ENCODE measurements at places on chromosomes 5 and 9.

GRCh38 chr9:107994648-107995047 lies 505.1 kb upstream of the KLF4 start:
- H3K4me3 ChIP-seq = no peak overlapping the region
- H3K27ac ChIP-seq = no peak overlapping the region
- no peak for DNase-seq

- H3K27me3 ChIP-seq = no peaks in the 10 kb centered on the region
- no peak overlapping the region for H3K4me3 ChIP-seq
- no peaks in the 10 kb centered on the region for H3K4me1 ChIP-seq
- DNase-seq = no peak
These were observed 1412.1 kb downstream of the EFNA5 start for GRCh38 chr5:106258591-106259125.

DNA sequence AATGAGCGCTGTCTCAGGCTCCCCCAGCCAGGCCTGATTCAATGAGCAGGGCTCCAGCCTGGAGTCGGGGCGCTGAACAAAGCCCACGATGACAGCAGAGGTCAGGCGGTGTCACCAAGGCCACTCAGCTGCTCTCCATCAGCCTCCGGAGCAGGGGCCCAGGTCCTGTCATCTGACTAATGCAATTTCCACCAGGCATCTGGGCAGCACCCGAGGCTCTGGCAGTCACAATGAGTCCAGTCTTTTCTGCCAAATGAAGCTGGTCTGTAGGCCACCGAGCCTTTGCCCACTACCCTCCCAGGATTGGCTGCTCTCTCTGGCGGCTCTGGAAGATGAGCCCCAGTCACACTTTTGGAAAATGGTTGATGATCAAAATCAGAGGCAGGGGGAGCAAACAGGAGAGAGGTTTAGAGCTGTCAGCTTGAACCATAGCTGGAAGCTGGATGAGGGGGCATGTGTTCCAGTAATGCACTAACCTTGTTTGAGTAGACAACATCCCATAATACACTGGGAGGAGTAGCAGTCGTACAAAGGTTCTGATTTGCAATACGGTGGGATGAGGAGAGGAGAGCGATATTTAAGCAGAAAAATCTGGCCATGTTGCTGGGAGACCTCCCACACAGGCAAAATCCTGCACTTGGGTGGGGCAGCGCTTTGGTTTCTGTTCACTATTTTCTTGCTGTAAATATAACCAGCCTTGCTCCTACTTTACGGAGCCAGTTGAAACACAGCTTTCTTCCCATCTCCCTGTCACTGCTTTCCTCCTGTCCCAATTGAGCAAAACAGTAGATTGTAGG lies 306.4 kb upstream of the PANK3 start:
- H3K27me3 ChIP-seq = no peaks in the 10 kb centered on the region
- H3K4me1 ChIP-seq = no peaks in the 10 kb centered on the region
- H3K36me3 ChIP-seq = no peaks in the 10 kb centered on the region
- H3K27ac ChIP-seq = no peak overlapping the region
- no peak for DNase-seq

GRCh38 chr9:95506678-95507463 lies 9.9 kb downstream of the PTCH1 start:
- peak; percentile 77 for DNase-seq
- H3K27ac ChIP-seq = peak overlapping the region; percentile 87
- peaks cover 12% of the 10 kb centered on the region for H3K4me1 ChIP-seq
- H3K4me3 ChIP-seq = peak overlapping the region; percentile 88

DNA sequence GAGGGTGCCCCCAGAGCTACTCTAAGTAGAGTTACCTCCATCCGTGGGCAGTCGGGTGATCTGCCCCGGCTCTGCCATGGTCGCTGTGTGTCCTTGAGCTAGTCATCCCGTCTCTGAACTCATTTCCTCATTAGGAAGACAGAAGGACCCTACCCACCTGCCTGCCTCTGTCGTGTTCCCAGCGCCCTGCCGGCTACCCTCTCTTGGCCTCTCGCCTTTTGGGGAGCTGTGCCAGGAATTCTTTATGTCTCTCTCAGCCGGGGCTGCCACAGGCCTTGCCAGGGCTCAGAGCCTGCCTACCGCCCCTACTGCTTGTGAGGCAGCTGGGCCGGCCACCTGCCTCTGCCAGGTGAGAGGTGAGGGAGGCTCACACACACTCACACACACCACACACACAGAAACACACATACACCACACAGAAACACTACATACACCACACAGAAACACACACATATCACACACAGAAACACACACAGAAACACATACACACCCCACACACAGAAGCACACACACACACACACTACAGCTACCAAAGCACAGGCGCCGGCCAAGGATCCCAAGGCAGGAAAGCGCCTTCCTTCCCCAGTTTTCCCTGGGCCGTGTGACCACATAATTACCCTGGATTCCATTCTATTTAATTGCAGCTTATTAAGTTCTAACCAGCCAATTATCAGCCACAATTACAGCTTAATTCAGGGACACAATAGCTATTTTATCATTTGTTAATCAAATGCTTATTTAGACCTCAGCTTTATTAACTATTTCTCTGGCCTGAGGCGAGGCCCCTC lies 41.7 kb downstream of the UNC5A start:
- no peak for DNase-seq
- no peak overlapping the region for H3K4me3 ChIP-seq
- peaks cover 2% of the 10 kb centered on the region for H3K27me3 ChIP-seq

DNA sequence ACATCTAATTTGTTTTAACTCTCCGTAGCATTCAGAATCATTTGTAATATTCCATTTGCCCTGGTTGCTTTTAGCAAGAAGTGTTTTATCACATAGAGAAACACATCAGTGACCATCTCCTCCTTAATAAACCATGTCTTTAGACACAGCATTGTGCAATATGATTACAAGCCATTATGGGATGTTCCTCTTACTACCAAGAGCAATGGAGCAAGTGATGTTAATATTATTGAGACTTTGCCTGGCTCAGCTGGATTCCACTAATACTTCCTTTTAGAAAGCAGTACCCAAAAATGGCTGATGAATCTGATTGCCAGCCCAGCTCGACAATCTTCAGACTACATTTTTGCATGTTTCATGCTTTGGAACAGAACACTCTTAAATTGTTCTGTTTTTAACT lies 364.2 kb downstream of the OSTF1 start:
- no peak overlapping the region for H3K4me3 ChIP-seq
- no peaks in the 10 kb centered on the region for H3K27me3 ChIP-seq
- DNase-seq = no peak
- no peak overlapping the region for H3K27ac ChIP-seq

- H3K4me3 ChIP-seq = no peak overlapping the region
- H3K36me3 ChIP-seq = peaks cover 6% of the 10 kb centered on the region
- peaks cover 17% of the 10 kb centered on the region for H3K4me1 ChIP-seq
- peak overlapping the region; percentile 79 for H3K27ac ChIP-seq
- H3K27me3 ChIP-seq = no peaks in the 10 kb centered on the region
These were observed 125.1 kb downstream of the SUSD1 start for GRCh38 chr9:112049811-112050516.

DNA sequence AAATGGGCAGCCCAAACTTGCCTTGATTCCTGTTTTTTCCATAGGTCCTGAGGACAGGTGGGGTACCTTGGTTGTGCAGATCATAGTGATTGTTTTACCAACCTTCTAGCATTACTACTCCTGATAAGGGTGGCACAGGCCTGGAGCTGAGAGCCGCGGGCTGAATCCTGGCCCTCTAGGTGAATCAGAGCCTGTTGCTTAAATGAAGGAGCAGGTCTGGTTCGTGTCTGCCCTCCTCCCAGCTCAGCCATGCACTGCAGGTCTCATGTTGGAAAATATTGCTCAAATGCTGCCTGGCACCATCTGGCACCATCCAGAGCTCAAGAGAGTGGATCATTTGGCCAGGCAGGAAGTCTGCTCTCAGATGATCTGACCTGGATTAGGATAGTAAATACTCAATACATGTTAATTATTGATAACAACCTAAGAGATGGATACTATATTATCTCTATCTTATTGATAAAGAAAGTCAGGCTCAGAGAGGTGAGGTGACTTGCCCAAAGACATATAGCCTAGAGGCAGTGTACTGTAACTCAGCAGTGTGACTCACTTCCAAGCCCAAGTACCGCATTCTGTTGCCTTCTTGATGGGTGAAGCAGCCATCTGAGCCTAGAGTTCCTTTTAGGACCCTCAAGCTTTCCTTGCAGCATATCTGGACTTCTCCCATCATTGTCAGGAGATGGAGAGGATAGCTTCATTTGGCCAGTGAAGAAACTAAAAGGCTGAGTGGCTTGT lies 104.3 kb upstream of the PITX1 start:
- no peaks in the 10 kb centered on the region for H3K36me3 ChIP-seq
- no peak overlapping the region for H3K4me3 ChIP-seq
- peaks cover 5% of the 10 kb centered on the region for H3K4me1 ChIP-seq
- peak; percentile 13 for DNase-seq
- H3K27me3 ChIP-seq = no peaks in the 10 kb centered on the region

GRCh38 chr9:20319241-20319640 lies 303.1 kb downstream of the MLLT3 start:
- H3K27me3 ChIP-seq = no peaks in the 10 kb centered on the region
- H3K36me3 ChIP-seq = no peaks in the 10 kb centered on the region
- H3K4me3 ChIP-seq = no peak overlapping the region
- no peak overlapping the region for H3K27ac ChIP-seq
- peaks cover 4% of the 10 kb centered on the region for H3K4me1 ChIP-seq

DNA sequence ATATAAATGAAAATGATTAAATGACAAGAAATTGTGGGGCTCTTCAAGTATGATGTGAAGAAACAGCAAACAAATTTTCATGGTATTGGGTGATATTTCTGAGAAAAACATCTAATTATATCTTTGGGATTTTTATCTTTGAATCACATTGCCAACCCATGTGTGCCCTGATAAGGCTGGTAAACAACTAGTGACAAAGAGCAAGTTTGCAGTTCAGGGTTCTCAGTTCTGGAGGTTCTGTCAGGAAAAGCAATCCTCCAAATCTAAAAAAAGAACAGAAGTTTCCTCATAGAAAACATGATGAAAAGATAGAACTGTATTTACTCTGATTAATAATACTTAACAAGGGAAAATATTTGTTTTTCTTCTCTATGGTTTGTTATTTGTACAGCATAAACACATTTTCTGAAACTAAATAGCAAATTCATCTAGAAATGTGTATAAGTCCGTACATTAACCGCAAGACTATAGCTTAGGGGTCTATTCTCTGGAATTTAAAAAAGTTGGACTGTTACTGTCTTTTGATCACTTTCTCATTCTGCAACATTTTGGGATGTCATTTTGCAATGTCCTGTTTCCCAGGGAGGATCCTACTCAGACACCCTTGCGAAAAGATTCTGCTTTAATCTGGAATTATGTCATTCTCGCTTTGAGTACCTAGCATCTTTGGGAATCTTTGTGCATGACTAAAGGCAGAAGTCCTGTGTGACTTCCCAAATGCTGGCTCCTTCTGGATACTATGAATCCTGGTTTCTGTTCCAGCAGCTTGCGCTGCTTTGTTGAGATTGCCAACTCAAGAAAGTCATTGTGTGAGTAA lies 308.5 kb downstream of the ADGRV1 start:
- H3K36me3 ChIP-seq = no peaks in the 10 kb centered on the region
- no peak overlapping the region for H3K27ac ChIP-seq
- H3K4me3 ChIP-seq = no peak overlapping the region
- DNase-seq = no peak
- H3K4me1 ChIP-seq = no peaks in the 10 kb centered on the region

GRCh38 chr5:98709681-98710080 lies 63.8 kb upstream of the RGMB start:
- H3K4me3 ChIP-seq = no peak overlapping the region
- H3K36me3 ChIP-seq = no peaks in the 10 kb centered on the region
- H3K27ac ChIP-seq = no peak overlapping the region
- no peaks in the 10 kb centered on the region for H3K27me3 ChIP-seq
- no peak for DNase-seq

DNA sequence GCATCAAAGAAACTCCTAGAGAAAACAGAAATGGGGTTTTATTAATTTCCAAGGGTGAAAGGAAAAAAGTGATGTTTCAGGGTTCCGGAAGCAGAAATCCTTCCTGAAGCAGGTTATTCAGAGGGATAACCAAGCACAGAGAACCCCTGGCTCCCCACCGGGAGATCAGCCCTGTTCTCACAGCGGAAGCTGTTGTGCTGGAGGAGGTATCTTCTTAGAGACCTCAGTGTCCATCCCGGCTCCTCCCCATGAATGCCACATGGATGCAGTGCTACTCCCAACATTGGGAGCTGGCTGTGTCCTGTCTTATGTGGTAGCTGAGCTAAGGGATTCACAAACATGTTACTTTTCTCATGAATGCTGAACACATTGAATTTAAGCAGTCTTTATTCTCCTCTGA lies 80.9 kb upstream of the IRX2 start:
- H3K4me1 ChIP-seq = no peaks in the 10 kb centered on the region
- H3K4me3 ChIP-seq = no peak overlapping the region
- no peaks in the 10 kb centered on the region for H3K27me3 ChIP-seq
- no peak overlapping the region for H3K27ac ChIP-seq

DNA sequence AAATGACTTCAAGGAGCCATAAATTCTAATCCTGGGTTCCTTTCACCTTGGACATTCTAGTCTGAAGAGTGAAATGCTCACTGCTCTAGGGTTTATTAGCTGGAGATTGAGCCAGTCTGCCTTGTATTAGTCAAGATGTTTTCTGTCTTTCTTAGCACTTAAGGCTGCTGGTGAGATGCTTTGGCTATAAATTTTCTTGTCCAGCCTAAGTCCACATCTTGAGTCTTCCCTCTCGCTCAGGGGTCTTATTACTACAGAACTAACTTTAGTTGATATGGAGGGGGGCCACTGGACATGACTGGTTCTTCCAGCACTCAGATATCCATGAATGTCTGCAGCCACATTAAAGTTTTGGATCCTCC lies 316.4 kb downstream of the ARHGAP26 start:
- H3K36me3 ChIP-seq = no peaks in the 10 kb centered on the region
- peaks cover 3% of the 10 kb centered on the region for H3K4me1 ChIP-seq
- no peak overlapping the region for H3K4me3 ChIP-seq
- no peak overlapping the region for H3K27ac ChIP-seq
- H3K27me3 ChIP-seq = no peaks in the 10 kb centered on the region

DNA sequence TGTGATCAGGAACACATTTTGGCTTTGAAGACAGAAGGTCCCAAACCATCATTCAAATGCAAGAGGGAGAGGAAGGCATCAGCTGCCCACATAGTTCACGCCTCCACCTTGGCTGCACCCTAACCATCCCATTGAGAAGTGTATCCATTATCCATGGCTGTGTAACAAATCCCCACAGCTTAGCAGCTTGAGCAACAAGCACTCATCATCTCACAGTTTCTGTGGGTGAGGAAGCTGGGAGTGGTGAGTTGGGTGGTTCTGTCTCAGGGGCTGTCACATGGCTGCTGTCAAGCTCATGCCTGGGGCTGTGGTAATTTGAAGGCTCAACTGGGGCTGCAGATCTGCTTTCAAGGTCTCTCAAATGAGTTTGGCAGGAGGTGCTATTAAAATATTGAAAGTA lies 23.0 kb upstream of the CEP72 start:
- DNase-seq = no peak
- H3K4me3 ChIP-seq = no peak overlapping the region
- peaks cover 7% of the 10 kb centered on the region for H3K27me3 ChIP-seq
- H3K36me3 ChIP-seq = no peaks in the 10 kb centered on the region

GRCh38 chr9:38183994-38184568 lies 115.1 kb upstream of the SHB start:
- no peak overlapping the region for H3K4me3 ChIP-seq
- no peak for DNase-seq
- no peaks in the 10 kb centered on the region for H3K36me3 ChIP-seq
- H3K4me1 ChIP-seq = no peaks in the 10 kb centered on the region
- H3K27me3 ChIP-seq = no peaks in the 10 kb centered on the region

GRCh38 chr5:42677156-42677842 lies 79.3 kb upstream of the CCDC152 start:
- no peaks in the 10 kb centered on the region for H3K27me3 ChIP-seq
- no peaks in the 10 kb centered on the region for H3K36me3 ChIP-seq
- H3K27ac ChIP-seq = no peak overlapping the region
